ENCODE measurements at places on chromosomes 4 and X. TPM values are rescaled to one million over a fixed set of nuclear protein-coding genes. Genes with fewer than 3 reads are reported as not detected.

The PHKA1 gene
- 3.8 TPM for total RNA-seq

The OTUD4 gene
- total RNA-seq = 41.5 TPM

The PPP4R3C gene
- not detected for total RNA-seq

The EVC2 gene
- total RNA-seq = 1.8 TPM

The SLC10A4 gene
- total RNA-seq = not detected

The LARP7 gene
- 40.9 TPM for total RNA-seq

- no peak overlapping the region for H3K4me3 ChIP-seq
- H3K27ac ChIP-seq = no peak overlapping the region
- DNase-seq = no peak
- no peaks in the 10 kb centered on the region for H3K36me3 ChIP-seq
- no peaks in the 10 kb centered on the region for H3K4me1 ChIP-seq
Measured at GRCh38 chr4:66590488-66591215, 920.4 kb upstream of the EPHA5 start.

GRCh38 chr4:17665346-17665745, 50.9 kb downstream of the MED28 start:
- H3K4me1 ChIP-seq = no peaks in the 10 kb centered on the region
- DNase-seq = no peak
- no peaks in the 10 kb centered on the region for H3K36me3 ChIP-seq
- no peak overlapping the region for H3K27ac ChIP-seq
- peaks cover 10% of the 10 kb centered on the region for H3K27me3 ChIP-seq

DNA sequence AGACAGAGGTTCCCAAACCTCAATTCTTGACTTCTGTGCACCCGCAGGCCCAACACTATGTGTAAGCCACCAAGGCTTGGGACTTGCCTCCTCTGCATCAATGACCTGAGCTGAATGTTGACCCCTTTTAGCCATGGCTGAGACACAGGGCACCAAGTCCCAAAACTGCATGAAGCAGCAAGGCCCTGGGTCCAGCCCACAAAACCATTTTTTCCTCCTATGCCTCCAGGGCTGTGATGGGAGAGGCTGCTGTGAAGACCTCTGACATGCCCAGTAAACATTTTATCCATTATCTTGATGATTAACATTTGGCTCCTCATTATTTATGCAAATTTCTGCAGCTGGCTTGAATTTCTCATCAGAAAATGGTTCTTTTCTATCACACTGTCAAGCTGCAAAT, 85.4 kb downstream of the ITM2A start:
- H3K27ac ChIP-seq = no peak overlapping the region
- peaks cover 21% of the 10 kb centered on the region for H3K36me3 ChIP-seq
- no peak overlapping the region for H3K4me3 ChIP-seq
- DNase-seq = no peak
- H3K4me1 ChIP-seq = peaks cover 7% of the 10 kb centered on the region
- no peaks in the 10 kb centered on the region for H3K27me3 ChIP-seq

GRCh38 chrX:53356186-53356585, 66.3 kb downstream of the SMC1A start:
- no peaks in the 10 kb centered on the region for H3K36me3 ChIP-seq
- DNase-seq = peak; percentile 8
- H3K27me3 ChIP-seq = no peaks in the 10 kb centered on the region
- H3K27ac ChIP-seq = no peak overlapping the region
- H3K4me1 ChIP-seq = no peaks in the 10 kb centered on the region

- peaks cover 36% of the 10 kb centered on the region for H3K4me1 ChIP-seq
- H3K27ac ChIP-seq = peak overlapping the region; percentile 93
- H3K27me3 ChIP-seq = no peaks in the 10 kb centered on the region
- peak; percentile 44 for DNase-seq
- H3K4me3 ChIP-seq = peak overlapping the region; percentile 90
Measured at GRCh38 chr4:55396308-55397125, 760 bp downstream of the TMEM165 start.

GRCh38 chr4:89410687-89411086, 103.1 kb upstream of the GPRIN3 start:
- H3K27ac ChIP-seq = no peak overlapping the region

GRCh38 chrX:32572644-32573043, 638.7 kb downstream of the DMD start:
- no peak overlapping the region for H3K4me3 ChIP-seq
- H3K27me3 ChIP-seq = no peaks in the 10 kb centered on the region
- H3K27ac ChIP-seq = no peak overlapping the region
- no peaks in the 10 kb centered on the region for H3K36me3 ChIP-seq
- no peaks in the 10 kb centered on the region for H3K4me1 ChIP-seq
- DNase-seq = no peak

- H3K4me1 ChIP-seq = no peaks in the 10 kb centered on the region
- H3K27ac ChIP-seq = no peak overlapping the region
- no peak overlapping the region for H3K4me3 ChIP-seq
- H3K27me3 ChIP-seq = no peaks in the 10 kb centered on the region
- DNase-seq = no peak
Measured at GRCh38 chr4:28879178-28879577, 1841.0 kb upstream of the PCDH7 start.

DNA sequence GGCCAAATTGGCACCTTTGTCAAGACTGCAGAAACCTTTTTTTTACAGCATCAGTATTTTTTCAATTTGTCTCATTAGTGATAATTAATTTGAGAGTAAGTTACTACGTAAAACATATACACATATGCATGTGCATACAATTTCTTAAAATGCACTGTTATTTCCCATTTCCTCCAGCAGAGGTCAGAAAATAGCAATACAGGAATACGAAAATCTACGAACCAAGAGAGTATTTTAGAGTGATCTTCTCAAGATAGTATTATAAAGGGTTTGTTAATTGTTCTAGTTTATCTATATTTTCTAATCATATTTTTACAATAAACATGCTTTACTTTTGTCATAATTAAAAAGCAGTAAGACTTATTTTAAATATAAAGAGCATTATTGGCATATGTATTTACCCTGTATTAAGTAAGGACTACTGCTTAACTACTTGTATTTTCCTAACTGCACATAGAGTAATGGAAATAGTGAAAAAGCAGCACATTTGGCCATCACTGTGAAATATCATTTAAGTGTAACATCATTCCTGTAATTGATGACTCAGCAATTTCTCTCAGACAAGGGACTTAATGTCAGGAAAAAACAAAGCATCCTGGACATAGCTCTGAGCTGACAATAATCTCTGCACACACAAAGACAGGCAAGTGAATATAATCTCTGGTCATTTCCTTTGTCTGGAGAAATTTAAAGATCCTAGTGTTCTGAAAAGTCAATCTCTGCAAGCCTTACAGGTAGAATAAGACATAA, 45.6 kb downstream of the MAOB start:
- H3K36me3 ChIP-seq = no peaks in the 10 kb centered on the region
- no peaks in the 10 kb centered on the region for H3K4me1 ChIP-seq
- no peak overlapping the region for H3K4me3 ChIP-seq
- no peak overlapping the region for H3K27ac ChIP-seq
- peaks cover 2% of the 10 kb centered on the region for H3K27me3 ChIP-seq

GRCh38 chr4:89878611-89879010, 16.0 kb upstream of the MMRN1 start:
- H3K4me1 ChIP-seq = peaks cover 5% of the 10 kb centered on the region
- H3K4me3 ChIP-seq = no peak overlapping the region
- H3K36me3 ChIP-seq = no peaks in the 10 kb centered on the region
- no peak overlapping the region for H3K27ac ChIP-seq
- peaks cover 6% of the 10 kb centered on the region for H3K27me3 ChIP-seq

DNA sequence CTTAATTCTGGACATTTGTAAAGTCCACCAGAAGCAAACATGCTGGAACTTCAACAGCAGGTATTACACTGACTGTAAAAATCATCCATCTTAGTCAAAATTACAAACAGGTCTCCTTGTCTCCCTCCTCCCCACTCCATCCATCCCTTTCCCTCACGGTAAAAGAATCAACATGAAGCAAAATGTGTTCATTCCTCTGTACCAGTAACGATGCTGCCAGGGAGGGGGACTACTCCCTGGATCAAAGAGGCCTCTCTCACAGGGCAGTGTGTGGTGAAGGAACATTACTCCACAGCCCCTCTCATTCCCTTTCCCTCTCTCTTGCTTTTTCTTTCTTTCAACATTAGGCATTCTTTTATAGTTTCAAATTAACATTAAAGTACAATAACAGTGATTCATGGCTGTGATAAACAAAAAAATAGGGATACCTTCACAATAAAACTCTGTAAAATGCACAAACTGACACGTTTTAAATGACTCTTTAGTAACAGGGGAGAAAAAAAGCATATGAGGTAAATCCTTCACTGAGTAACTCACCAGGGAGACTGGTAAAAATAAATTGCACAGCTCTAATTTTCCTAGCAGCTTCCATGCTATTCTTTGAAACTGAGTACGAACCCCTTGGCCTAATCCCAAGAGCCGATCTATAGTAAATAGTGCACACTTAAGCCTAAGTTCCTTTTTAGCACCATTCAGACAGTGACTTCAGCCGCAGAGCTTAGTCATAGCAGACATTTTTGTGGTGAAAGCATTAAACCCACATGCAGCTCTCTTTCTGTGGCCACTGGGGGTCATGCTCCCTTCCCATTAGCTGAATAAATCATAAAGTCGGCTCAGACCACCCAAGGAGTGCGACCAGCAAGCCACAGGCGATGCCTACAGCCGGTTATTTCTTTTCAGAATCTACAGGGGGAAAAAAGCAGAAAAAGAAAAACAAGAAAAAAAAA, 215.6 kb upstream of the GYPA start:
- peak; percentile 15 for DNase-seq
- no peaks in the 10 kb centered on the region for H3K36me3 ChIP-seq
- H3K4me3 ChIP-seq = no peak overlapping the region
- H3K27ac ChIP-seq = no peak overlapping the region
- H3K4me1 ChIP-seq = no peaks in the 10 kb centered on the region

GRCh38 chr4:125770814-125771398, 456.2 kb downstream of the FAT4 start:
- no peaks in the 10 kb centered on the region for H3K4me1 ChIP-seq
- no peak for DNase-seq
- H3K36me3 ChIP-seq = no peaks in the 10 kb centered on the region
- H3K4me3 ChIP-seq = no peak overlapping the region
- no peak overlapping the region for H3K27ac ChIP-seq
- no peaks in the 10 kb centered on the region for H3K27me3 ChIP-seq
